Endothelial cell of umbilical vein (primary cell): ENCODE measurements at places on chromosomes 2 and 18. TPM values are rescaled to one million over a fixed set of nuclear protein-coding genes. Genes with fewer than 3 reads are reported as not detected.

DNA sequence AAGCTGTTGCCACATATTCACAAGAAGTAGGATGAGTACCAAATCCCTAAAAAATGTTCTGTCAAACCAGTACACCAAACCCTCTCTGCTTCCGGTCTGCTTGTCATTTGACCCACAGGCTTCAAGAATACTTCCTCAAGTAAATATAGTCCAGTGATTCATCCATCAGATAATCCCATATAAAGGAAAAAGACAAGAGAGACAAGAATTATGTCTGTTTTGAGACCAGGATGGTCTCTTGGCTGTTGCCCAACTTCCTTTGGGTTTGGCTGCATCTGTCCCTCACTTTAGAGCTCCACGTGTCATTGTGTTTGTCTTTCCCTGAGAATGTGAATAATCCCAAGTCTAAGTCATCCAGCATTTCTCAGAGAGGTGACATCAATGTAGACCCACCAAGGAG, 91.5 kb upstream of the NRP2 start:
- no peak overlapping the region for H3K4me3 ChIP-seq
- peak; percentile 8 for DNase-seq
- no peaks in the 10 kb centered on the region for H3K27me3 ChIP-seq
- H3K36me3 ChIP-seq, result no peaks in the 10 kb centered on the region
- H3K4me1 ChIP-seq, result peaks cover 7% of the 10 kb centered on the region
- H3K27ac ChIP-seq, result no peak overlapping the region

- no peak overlapping the region for H3K4me3 ChIP-seq
- no peak overlapping the region for H3K27ac ChIP-seq
- no peak for DNase-seq
These were observed 4.7 kb upstream of the HOXD10 start for GRCh38 chr2:176111846-176112374.

DNA sequence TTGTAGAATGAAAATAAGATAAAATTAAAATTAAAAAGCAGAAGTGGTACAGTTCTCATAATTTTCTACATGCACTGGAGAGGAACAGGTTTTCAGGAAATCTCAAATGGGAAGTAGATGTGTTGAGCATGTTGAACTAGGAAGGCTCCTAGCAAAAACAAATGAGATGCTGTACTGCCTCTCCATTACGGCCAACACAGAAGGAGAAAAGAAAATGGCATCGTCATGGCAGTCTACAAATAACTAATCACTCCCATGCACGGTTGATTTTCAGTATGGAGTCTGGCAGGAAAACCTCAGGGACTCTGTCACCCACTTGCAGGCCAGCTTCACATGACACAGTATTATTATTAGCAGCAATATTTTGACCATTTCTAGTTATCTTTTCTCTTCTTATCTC, 278.7 kb downstream of the NRXN1 start:
- H3K36me3 ChIP-seq, result no peaks in the 10 kb centered on the region
- DNase-seq, result no peak
- H3K27ac ChIP-seq, result no peak overlapping the region
- no peak overlapping the region for H3K4me3 ChIP-seq
- H3K27me3 ChIP-seq, result no peaks in the 10 kb centered on the region

CREB1 gene
- total RNA-seq, result 69.3 and 71.1 TPM in 2 replicates

EPB41L3 gene
- total RNA-seq, result 114 and 154 TPM in 2 replicates

SERPINB3 gene
- not detected in 2 replicates for total RNA-seq

DNA sequence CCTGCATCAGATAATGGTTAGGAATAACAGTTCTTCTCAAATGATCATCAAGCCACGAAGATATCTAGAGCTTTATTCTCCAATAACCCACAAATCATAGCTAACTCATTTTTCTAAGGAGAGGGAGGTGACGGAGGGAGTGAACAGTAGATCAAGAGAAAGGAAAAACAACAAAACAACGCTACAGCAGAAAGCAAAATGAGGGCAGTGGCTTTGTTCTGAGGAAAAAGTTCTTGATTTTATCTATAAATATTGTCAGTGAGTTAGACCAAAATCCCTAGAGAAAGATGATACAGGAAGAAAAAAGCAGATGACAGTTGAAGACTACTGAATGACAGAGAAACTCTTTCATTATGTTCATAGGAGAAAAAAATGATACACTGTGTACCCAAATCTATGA, 71.0 kb downstream of the STK39 start:
- no peak overlapping the region for H3K4me3 ChIP-seq
- no peaks in the 10 kb centered on the region for H3K27me3 ChIP-seq
- H3K27ac ChIP-seq, result no peak overlapping the region
- no peaks in the 10 kb centered on the region for H3K36me3 ChIP-seq
- H3K4me1 ChIP-seq, result no peaks in the 10 kb centered on the region

DNA sequence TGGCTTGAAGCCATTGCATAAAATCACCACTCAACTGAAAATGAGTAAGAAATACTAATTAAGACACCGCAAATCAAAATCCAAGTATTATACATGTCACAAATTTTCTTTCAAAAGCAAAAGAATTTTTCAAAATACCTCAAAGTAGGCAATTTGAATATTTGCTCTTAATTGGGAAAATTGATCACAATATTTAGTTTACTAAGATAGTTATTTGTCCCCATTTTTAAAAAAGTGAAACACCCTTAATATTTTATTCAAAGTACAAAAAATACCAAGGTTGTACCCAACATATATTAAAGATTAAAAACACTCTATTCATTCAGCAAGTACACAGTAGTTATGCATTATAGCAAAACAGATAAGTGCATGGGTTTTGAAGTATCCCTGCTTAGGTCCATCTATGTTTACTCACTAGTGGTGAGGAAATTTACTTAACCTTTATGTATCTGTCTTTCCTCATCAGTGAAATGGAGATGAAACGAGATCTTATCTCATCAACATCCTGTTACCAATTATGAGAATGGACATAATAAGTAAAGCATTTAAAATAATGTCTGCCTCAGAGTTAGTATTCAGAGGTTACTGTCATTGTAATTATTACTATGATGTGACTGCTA, 35.1 kb downstream of the VPS54 start:
- H3K36me3 ChIP-seq, result no peaks in the 10 kb centered on the region
- no peak overlapping the region for H3K4me3 ChIP-seq
- peak; percentile 24 for DNase-seq

GRCh38 chr2:138137949-138138348, 173.7 kb downstream of the HNMT start:
- no peak overlapping the region for H3K4me3 ChIP-seq
- H3K4me1 ChIP-seq, result no peaks in the 10 kb centered on the region
- no peaks in the 10 kb centered on the region for H3K36me3 ChIP-seq
- H3K27me3 ChIP-seq, result no peaks in the 10 kb centered on the region
- no peak for DNase-seq
- H3K27ac ChIP-seq, result no peak overlapping the region

DNA sequence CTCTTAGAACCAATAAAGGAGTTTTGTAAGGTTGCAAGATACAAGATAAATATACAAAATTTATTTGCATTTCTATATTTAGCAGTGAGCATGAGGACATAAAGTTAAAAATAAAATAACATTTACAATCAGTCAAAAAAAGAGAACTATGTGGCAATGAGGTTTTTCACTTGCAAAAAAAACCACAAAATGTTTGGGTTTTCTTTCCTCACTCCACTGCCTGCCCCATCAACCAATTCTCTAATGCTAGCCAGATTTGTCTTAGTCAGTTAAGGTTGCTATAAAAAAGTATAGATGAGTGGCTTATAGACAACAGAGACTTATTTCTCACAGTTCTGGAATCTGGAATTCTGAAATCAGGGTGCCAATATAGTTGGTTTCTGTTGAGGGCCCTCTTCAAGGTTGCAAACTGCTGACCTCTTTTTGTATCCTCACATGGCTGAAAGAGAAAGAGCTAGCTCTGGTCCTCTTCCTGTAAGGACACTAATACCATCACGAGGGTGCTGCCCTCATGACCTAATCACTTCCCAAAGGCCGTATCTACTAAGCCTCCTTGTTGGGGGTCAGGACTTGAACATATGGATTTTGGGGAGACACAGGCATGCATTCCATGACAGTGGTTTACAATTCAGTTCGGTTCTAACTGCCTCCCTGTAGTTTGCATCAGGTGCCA, 566.2 kb downstream of the GALR1 start:
- no peaks in the 10 kb centered on the region for H3K27me3 ChIP-seq
- no peak overlapping the region for H3K27ac ChIP-seq
- no peaks in the 10 kb centered on the region for H3K4me1 ChIP-seq
- H3K36me3 ChIP-seq, result no peaks in the 10 kb centered on the region

GRB14 gene
- total RNA-seq, result 2.7 and 10.3 TPM in 2 replicates

DNA sequence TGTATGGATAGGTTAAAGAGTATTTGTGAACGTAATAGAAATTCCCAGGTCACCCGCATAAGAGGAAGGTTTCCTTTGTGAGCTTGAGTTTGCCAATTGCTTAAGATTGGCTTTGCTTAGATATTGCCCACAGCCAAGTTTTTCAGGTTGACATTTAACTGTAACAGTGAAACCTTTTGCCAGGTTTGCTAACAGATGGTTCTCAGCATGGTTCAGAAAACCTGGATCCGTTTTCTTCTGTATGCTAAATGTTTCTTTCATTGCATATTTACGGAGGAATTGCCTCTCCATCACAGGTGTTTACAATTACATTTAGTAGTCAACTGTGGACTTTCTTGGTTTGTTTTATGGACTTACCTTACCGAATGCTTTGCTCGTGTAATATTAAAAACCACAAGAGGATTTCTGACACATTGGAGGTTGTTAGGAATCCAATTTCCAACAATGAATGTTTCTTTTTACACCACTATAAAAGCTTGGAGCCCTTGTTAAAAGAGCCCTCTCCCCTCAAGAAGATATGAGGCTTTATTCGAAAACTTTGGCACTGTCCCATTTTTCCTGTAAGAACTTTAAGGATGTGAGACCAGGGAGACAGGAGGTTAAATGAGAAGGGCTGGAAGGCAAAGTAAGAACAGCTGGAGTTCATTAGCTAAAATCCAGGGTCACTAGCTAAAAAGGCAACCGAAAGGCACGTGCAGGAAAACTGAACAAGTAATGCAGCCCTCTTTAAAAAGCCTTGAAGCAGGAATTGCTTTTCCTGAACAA, 7.8 kb downstream of the CDK15 start:
- no peaks in the 10 kb centered on the region for H3K36me3 ChIP-seq
- H3K27me3 ChIP-seq, result peaks cover 21% of the 10 kb centered on the region
- DNase-seq, result no peak

- H3K27ac ChIP-seq, result no peak overlapping the region
- peaks cover 12% of the 10 kb centered on the region for H3K27me3 ChIP-seq
- no peaks in the 10 kb centered on the region for H3K4me1 ChIP-seq
- H3K4me3 ChIP-seq, result no peak overlapping the region
These were observed 141.1 kb downstream of the IRS1 start for GRCh38 chr2:226658555-226658954.

ZDBF2 gene
- total RNA-seq, result 9.6 and 9.9 TPM in 2 replicates

SLC38A11 gene
- total RNA-seq, result not detected in 2 replicates

GRCh38 chr18:3499501-3499900, 49.5 kb downstream of the TGIF1 start:
- no peak overlapping the region for H3K4me3 ChIP-seq
- no peaks in the 10 kb centered on the region for H3K36me3 ChIP-seq
- DNase-seq, result no peak
- no peaks in the 10 kb centered on the region for H3K27me3 ChIP-seq
- no peak overlapping the region for H3K27ac ChIP-seq
- H3K4me1 ChIP-seq, result peaks cover 14% of the 10 kb centered on the region

SERPINB13 gene
- total RNA-seq, result not detected in 2 replicates

DNA sequence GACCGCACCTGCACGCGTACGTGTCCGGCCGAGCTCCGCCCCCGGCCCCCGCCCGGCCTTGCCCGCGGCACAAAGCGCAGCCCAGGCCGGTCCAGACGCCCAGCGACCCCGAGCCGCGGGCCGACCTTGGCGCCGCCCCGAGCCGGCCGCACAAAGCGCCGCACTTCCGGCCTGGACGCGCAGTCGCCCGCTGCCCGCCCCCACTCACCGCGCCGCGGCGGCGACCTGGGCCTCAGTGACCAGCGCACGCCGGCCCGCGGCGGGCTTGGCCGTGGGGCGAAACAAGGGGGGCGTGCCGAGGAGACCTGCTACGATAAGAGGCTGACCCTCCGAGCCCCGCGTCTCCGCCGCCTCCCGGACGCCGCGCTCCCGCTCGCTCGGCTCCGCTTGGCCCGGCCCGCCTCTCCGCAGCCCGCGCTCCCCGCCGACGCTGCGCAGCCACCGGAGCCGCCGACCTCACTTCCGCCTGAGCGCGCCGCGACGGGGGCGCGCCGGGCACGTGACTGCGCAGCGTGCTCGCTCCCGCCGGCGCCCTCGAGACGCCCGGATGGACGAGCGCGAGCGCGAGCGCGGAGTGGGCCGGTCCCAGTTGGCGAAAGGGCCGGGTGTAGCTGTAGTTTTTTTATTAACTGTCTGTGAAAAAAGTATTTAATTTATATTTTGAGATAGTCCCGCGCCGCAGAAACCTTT, at the start of gene FAM168B:
TSS of gene FAM168B (minus strand) at position 455 of the 690 bp plus-strand sequence. CDS start 10,814 bp downstream, outside the sequence.
- peaks cover 10% of the 10 kb centered on the region for H3K4me1 ChIP-seq
- H3K27ac ChIP-seq, result peak within 1 kb of the TSS; percentile 92
- peak within 1 kb of the TSS; percentile 92 for H3K4me3 ChIP-seq
- peak; percentile 90 for DNase-seq

DNA sequence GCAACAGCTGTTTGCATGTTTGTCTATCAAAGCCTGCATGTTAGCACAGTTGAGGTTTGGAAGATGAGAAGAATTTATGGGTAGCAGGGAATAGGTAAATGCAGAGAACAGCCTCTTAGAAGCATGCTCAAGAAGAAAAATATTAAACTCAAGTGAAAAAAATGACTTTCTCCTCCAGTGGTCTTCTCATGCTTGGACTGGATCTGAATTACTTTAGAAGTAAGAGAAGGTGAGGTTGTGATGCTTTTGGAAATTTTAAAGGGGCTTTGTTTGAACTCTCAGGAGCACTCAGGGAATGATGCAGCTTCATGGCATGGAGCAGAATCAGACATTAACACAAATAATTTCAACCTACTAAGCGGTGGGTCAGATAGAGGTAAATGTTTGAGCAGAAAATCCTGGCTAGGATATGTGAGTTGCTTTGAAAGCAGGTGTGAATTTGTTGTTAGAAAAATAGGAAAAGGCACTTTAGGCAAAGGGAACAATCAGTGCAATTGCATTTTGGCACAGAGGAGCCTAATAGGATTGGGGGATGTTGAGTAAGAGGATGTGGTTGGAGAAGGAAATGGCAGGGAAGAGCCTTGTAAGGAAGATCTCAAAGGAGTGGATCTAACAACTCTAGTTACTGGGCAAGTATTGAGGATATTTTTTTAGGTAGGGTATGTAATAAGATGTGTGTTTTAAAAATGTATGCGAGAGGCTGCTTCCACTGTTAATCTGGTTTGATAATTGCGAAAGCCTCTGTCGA, 76.3 kb downstream of the DDX1 start:
- H3K27ac ChIP-seq, result peak overlapping the region; percentile 72
- peaks cover 24% of the 10 kb centered on the region for H3K4me1 ChIP-seq
- peak; percentile 39 for DNase-seq
- H3K27me3 ChIP-seq, result no peaks in the 10 kb centered on the region
- H3K36me3 ChIP-seq, result no peaks in the 10 kb centered on the region

DNA sequence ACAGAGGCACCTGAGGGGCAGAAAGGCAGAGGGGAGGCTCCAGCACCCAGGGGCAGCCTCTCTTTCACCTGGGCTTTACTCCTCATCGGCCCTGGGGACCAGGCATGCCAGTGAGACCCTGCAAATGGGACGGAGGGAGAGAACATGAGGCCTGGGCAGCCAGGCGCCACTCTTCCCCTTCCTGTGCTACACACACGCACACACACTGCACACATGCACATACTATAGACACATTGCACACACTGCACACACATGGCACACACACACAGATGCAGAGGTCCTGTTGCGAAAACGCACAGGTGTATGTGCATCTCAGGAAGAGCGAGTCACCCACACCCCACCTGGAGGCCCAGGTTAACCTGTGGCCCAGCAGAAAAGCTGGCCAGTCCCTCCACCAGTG, 3.4 kb upstream of the RAB6D start:
- no peaks in the 10 kb centered on the region for H3K4me1 ChIP-seq
- no peak overlapping the region for H3K27ac ChIP-seq
- no peaks in the 10 kb centered on the region for H3K36me3 ChIP-seq
- peaks cover 10% of the 10 kb centered on the region for H3K27me3 ChIP-seq

EFEMP1 gene
- total RNA-seq, result 2,354 and 2,981 TPM in 2 replicates
